ENCODE measurements at places on chromosomes 1 and 21. TPM values are rescaled to one million over a fixed set of nuclear protein-coding genes. Genes with fewer than 3 reads are reported as not detected.

The ZNF644 gene
- total RNA-seq = 18.5 TPM

The NPR1 gene
- total RNA-seq = 15.3 TPM

The UBL4B gene
- not detected for total RNA-seq

The KRTAP25-1 gene
- total RNA-seq = not detected

The HCRTR1 gene
- 0.13 TPM for total RNA-seq

The FCGR1A gene
- not detected for total RNA-seq

The INAVA gene
- total RNA-seq = not detected

The SLAMF7 gene
- total RNA-seq = not detected

The KLHDC8A gene
- total RNA-seq = not detected

The SLC45A1 gene
- 0.80 TPM for total RNA-seq

The H6PD gene
- total RNA-seq = 15.9 TPM

The CD1C gene
- total RNA-seq = not detected

The FNDC5 gene
- total RNA-seq = 0.07 TPM

The TCEANC2 gene
- 2.3 TPM for total RNA-seq

The EPS8L3 gene
- total RNA-seq = not detected

The ARHGEF19 gene
- total RNA-seq = 4.8 TPM

The PLPPR4 gene
- total RNA-seq = not detected

The FAM43B gene
- total RNA-seq = not detected

The CYYR1 gene
- 22.7 TPM for total RNA-seq

The PSMG1 gene
- total RNA-seq = 75.2 TPM

The CD48 gene
- not detected for total RNA-seq

The TAL1 gene
- 25.8 TPM for total RNA-seq
